Activated naive CD4-positive, alpha-beta T cell (primary cell): ENCODE measurements at places on chromosomes 6 and 20.

- DNase-seq = no peak
Observed at GRCh38 chr6:46118836-46119235, 11.0 kb upstream of the ENPP4 start.

GRCh38 chr6:36590237-36590636 lies 3.9 kb upstream of the SRSF3 start:
- no peak for DNase-seq

GRCh38 chr6:132607544-132608233 lies 16.4 kb downstream of the TAAR2 start:
- DNase-seq = no peak

DNA sequence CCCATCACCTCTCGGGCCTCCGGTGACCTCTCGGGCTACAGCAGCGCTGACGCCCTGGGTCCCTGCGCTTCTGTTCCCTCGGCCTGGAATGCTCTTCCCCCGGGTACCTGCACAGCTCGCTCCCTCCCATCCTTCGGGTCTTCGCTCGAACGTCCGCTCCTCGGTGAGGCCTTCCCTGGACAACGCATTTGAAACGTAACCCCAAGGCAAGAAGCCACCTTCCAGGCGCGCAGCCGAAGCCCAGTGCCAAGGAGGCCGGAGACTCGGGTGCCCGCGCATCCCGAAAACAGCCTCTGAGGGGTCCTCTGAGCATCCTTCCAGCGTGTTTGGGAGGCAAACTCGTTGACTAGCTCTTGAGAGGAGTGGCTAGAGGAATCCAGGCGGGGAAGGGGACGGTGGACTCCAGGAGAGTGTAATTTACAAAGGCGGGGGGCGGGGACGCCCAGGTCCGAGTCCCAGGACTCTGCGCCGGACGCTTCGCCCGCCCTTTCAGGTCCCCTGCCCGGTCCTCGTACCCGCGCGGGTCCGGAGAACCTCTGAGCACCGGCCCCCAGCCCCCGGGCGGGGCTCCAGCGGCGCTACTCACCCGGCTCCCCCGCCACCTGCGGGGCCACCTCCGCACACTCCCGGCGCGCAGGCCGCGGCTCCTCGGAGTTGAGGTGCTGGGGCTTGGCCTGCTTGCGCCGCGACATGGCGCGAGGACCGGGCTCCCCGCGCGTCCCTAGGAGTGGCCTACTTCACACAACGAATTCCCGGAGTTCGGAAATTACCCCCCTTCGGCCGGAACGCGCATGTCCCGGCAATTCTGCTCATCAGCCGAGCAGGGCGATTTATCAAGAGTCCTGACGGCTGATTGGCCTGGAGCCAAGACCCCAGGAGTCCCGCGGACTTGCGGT lies 86.8 kb downstream of the ZFP64 start:
- DNase-seq = no peak

GRCh38 chr6:125985979-125986300 lies 400 bp upstream of the TRMT11 start:
- no peak for DNase-seq

- DNase-seq = no peak
Observed at GRCh38 chr6:3756546-3756945, 5.0 kb upstream of the PXDC1 start.

GRCh38 chr20:62010551-62011402 lies 54.9 kb downstream of the TAF4 start:
- peak; percentile 44 for DNase-seq

DNA sequence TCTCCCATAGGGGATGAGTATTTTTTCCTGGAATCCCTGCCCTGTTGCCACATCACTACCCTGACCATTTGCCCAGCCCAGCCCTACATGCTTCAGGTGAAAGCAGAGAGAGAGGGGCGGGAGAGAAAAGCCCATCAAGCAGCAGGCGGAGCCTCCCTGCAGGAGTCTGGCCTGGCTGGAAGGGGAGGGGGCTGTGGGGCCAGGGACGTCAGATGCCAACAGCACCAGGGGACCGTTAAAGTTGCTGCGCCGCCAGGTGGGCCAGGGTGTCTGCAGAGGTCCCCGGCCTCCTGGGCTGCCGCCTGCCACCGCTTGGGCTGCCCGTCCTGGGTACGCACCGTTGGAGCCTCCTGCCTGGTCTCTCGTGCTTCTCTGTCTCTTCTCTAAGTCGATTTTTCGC lies 757 bp upstream of the R3HDML start:
- DNase-seq = no peak

- DNase-seq = no peak
Observed at GRCh38 chr20:3782597-3782996, 1.3 kb upstream of the SPEF1 start.

DNA sequence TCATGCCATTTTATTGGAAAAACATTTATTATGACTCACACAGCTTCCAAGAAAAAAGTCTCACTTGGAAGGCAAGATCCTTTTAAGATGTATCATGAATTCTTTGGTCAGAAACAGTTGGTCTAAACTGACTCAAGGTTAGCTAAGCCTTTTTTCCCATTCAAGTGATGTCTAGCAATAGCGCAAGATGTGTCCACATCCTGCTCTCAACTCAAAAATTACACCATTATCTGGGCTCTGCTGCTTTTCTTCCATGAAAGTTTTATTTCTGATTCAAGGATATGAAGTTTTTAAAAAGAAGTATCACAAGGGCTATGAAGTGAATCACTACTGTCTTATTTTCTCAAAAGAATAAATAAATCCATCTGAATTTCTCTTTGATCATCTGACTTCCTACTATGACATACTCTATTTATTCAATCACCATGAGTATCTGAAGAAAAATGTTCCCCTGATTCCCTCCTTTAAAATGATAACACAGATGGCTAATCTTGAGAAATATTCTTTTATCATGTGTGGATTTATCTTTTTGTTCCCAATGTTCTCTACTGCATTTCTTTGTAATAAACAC lies 139.2 kb downstream of the AHI1 start:
- no peak for DNase-seq

DNA sequence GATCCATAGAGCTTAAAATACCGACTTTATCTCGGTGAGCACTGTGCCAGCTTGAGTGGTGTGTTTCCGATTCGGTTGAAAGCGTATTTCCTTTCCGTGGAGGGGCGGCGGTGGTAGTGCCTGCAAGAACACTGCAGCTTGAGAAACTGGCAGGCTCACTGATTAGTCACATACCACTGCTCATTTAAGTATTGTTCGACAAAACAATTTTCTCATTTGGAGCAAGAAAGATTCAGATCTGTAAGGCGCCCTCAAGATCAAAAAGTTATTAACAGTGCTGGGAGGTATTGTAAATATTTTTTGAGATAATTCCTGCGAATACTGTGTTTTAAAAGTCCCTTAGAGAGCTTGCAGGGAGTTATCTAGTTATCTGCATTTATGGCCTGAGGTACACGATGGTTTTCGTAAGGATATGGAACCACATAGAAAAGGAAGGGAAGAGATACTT lies 1.3 kb downstream of the MAPK14 start:
- DNase-seq = peak; percentile 64

- no peak for DNase-seq
Observed at GRCh38 chr6:63634630-63635029, 972 bp upstream of the PHF3 start.

- DNase-seq = no peak
Observed at GRCh38 chr6:505374-505773, 113.8 kb downstream of the IRF4 start.

GRCh38 chr6:50816115-50816675 lies 2.5 kb upstream of the TFAP2B start:
- DNase-seq = no peak

GRCh38 chr6:123635144-123635543 lies 1.6 kb downstream of the TRDN start:
- DNase-seq = no peak

DNA sequence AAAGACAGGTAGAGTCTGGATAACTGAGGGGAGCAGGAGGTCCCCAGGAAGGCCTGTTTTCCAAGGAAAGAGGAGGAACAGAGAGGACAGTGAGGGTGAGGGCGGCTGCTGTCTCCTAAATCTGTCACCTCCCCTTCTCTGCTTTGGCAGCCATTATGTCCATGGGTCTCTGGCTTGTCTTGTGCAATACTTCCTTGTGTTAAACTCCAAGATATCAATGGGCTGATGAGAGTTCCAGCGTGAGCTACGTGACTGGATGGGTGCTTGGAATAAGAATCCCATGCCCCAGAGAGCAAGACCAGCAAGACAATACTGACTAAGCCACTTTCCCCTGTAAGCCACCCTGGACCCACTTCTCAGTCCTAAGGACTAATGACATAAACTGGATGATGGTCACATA lies 26.3 kb upstream of the DNAAF9 start:
- no peak for DNase-seq

GRCh38 chr20:17227669-17228623 lies 1.1 kb downstream of the PCSK2 start:
- DNase-seq = no peak

DNA sequence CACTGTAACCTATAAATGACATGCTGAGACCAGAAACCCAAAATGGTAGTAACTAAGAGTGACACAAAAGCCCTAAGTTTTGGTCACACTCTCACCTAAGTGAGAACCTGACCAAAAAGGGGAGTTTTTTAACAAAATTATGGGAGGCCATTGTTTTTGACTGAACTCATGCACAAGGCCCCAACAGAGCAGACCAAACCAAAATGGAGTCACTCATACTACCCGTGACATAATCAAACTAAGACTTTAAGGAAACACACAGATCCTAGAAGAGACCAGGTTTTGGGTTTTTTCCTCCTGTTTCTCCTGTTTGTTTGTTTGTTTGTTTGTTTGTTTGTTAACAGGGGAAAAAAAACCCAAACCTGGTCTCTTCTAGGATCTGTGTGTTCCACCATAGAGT lies 49.2 kb upstream of the MRAP2 start:
- DNase-seq = no peak

GRCh38 chr20:64000906-64001305 lies 20.0 kb downstream of the PRPF6 start:
- no peak for DNase-seq

GRCh38 chr20:42274986-42275385 lies 656.8 kb upstream of the CHD6 start:
- no peak for DNase-seq

- DNase-seq = no peak
Observed at GRCh38 chr20:24785141-24786110, 163.6 kb upstream of the CST7 start.

DNA sequence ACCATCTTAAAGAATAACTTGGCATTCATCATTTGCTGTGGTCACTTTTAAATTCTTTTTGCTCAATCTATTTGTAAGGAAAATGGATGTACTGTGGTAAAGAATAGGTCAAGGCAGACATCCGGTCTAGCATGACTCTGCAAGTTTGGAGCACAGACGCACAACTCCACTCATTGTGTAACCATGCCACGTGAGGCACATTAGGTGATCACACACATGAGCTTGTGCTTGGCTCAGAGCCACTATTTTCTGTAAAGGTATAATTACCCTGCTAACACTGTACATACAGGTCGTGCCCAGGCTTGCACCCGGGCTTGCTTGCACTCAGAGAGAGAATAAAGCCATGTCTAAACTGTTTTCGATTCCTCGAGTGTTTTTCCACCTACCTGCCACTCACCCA lies 1289.1 kb upstream of the ADGRB3 start:
- DNase-seq = no peak

GRCh38 chr6:114096561-114097172 lies 125.7 kb upstream of the HDAC2 start:
- no peak for DNase-seq

GRCh38 chr6:35024551-35025054 lies 116.5 kb downstream of the TCP11 start:
- DNase-seq = no peak

DNA sequence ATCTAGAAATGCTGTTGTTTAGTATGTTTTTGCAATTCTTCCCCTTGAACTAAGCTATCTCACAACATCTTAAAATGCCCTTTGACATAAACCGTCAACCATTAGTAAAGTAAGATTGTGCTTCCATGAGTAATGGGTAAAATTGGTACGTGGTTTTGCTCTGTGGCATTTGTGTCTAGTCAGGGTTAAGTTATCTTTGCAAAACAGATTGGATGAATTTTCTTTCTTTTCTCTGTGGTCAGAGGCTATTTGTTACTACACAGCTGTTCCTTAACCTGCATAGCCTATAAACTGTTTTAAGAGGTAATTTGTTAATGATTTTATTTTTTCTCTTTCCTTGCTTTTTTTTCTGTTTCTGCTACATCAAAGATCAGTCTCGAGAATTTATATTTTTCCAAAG lies 75.4 kb downstream of the RPP40 start:
- DNase-seq = no peak

- DNase-seq = peak; percentile 42
Observed at GRCh38 chr6:159062564-159062945, 17.8 kb upstream of the TAGAP start.

DNA sequence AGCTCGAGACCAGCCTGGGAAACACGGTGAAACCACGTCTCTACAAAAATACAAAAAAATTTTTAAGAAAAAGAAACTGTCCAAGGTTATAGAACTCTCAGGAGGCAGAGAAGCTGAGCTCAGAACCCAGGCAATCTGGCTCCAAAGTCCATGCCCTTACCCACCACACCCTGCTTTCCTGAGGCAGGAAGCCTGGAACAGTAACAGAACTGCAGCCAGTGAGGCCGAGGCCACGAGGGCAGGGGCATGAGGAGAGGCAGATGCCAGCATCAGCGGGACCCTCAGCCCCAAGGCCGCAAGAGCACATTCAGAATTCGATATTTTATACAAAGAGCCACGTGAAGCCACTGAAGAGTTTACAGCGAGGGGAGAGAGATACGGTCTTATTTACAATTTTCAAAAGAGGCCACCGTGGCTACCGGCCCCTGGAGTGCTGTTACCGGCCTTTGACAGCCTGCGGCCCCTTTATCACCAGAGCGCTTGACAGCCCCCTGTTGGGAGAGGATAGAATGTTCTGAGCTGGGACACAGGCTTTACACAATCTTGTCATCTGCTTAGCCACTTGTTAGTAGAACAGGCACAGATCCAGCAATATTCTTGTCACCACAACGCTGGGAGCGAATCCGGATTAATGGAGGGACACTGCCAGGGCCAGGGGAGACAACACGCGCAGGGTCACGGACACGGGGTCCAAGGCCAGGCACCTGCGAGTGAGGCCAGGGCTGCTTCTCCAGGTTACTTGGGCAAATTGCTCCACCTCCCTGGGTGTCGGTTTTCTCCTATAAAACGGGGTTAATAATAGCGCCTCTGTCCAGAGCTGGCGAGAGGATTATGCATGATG lies 5.6 kb downstream of the SPATA2 start:
- DNase-seq = no peak

GRCh38 chr6:108421366-108421765 lies 126.5 kb downstream of the AFG1L start:
- no peak for DNase-seq

- DNase-seq = no peak
Observed at GRCh38 chr6:80325742-80326141, 219.3 kb downstream of the BCKDHB start.

- no peak for DNase-seq
Observed at GRCh38 chr6:1820165-1820564, 210.4 kb downstream of the FOXC1 start.

GRCh38 chr6:139282684-139283083 lies 9.1 kb downstream of the TXLNB start:
- DNase-seq = no peak

- DNase-seq = no peak
Observed at GRCh38 chr20:54047048-54047447, 23.3 kb downstream of the BCAS1 start.

- no peak for DNase-seq
Observed at GRCh38 chr20:20286061-20286460, 81.8 kb upstream of the INSM1 start.

GRCh38 chr6:52115145-52115741 lies 27.8 kb upstream of the PKHD1 start:
- DNase-seq = no peak
